ENCODE measurements at places on chromosomes 13 and 19.
A peak's percentile ranks its signal among the peaks of the same experiment; 100 is the strongest.

DNA sequence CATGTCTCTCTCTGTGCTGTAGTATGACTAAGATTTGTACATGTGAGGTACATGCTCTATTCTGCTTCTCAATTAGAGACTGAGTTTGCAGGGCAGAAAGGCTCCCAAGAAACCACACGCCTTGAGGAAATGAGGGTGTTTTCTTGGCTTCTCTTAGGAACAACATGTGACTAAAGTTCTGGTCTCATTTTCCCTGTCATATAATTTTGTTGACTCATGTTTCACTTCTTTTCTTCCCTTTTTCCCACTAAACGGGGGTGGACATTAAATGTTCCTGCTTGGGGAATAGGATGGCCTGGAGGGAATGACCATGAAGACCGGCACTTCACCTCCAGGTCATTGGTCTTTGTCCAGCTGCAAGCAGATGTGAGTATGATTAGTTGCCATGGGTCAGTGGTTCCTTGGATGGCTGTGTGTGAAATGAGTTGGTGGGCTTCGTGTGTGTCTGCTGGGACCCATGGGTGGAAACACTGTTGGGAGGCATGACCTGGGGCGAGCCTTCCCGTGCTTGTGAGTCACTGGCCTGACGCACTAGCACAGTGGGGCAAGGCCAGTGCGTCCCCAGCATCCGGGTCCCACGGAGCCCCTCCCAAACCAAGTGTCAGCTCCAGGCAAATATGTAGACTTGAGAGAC, 56.6 kb downstream of the COL4A1 start:
- DNase-seq, result no peak

GRCh38 chr19:5949792-5950305, 28.1 kb downstream of the RANBP3 start:
- DNase-seq, result no peak

GRCh38 chr13:65461590-65461989, 1768.5 kb downstream of the PCDH9 start:
- DNase-seq, result no peak

DNA sequence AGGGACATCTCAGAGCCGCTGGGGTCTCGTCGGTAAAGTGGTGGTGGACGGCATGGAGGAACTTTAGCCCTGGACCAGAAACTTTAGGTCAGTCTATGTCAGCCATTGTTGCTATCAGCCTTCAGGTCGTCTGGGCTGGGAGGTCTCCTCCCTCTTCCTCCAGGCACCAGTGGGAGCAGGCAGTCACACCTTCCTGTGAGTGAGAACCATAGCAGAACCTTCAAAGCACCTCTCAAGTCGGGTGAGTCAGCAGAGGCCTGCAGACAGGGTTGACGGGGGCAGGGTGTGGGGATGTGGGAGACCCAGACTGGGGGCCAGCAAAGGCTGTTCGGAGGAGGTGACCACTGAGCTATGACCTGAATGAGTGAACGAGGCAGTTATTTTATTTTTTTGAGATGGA, 15.4 kb upstream of the SBNO2 start:
- no peak for DNase-seq

- peak; percentile 31 for DNase-seq
Observed at GRCh38 chr19:50486823-50487515, 10.3 kb upstream of the GARIN5A start.

GRCh38 chr13:52359534-52359933, 46.4 kb downstream of the THSD1 start:
- DNase-seq, result no peak

GRCh38 chr13:40438022-40438680, 228.3 kb downstream of the FOXO1 start:
- DNase-seq, result no peak

- DNase-seq, result no peak
Observed at GRCh38 chr13:91195789-91196188, 151.7 kb upstream of the MIR17HG start.

DNA sequence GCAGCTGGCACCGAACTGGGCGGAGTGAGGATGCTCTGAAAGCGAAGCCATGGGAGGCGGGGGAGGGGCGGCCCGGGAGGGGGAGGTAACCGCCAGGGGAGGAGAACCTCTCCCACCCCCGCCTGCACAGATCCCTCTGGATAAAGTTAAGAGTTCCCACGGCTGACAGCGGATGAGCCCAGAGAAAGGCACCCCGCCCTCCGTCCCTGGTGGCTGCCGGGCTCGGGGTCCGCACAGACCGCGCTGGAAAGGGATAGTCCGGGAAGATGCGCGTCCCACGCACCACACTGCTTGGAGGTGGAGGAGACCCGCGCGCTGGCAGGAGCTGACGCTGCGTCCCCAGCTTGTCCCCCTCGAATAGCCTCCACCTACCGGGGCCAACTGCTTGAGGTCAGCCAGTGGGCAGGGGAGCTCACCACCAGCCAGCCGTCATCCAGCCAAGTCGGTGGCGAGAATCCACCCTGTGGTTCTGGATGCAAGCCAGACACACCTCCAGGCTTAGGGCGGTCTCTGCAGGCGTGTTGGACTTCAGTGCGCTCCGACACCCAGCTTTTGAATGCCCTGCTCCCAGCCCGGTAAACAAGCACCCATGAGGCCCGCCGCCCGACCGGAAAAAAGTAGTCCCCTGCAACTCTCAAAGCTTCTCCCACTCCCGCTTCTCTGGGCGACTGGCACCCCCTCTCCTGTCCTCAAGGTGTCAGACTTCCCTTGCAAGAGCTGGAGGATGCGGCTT, at the start of gene TRPC4:
Gene TRPC4, minus strand, starts transcription at position 17 of the 733 bp plus-strand sequence. CDS start 86,439 bp downstream, outside the sequence.
- DNase-seq, result peak; percentile 53

- peak; percentile 4 for DNase-seq
Observed at GRCh38 chr13:111152844-111153243, 37.7 kb downstream of the ARHGEF7 start.

- no peak for DNase-seq
Observed at GRCh38 chr13:25227690-25228089, 55.6 kb upstream of the AMER2 start.

- no peak for DNase-seq
Observed at GRCh38 chr13:52780092-52780491, 40.5 kb upstream of the CNMD start.

- DNase-seq, result peak; percentile 2
Observed at GRCh38 chr13:48078251-48078656, 16.6 kb downstream of the MED4 start.

DNA sequence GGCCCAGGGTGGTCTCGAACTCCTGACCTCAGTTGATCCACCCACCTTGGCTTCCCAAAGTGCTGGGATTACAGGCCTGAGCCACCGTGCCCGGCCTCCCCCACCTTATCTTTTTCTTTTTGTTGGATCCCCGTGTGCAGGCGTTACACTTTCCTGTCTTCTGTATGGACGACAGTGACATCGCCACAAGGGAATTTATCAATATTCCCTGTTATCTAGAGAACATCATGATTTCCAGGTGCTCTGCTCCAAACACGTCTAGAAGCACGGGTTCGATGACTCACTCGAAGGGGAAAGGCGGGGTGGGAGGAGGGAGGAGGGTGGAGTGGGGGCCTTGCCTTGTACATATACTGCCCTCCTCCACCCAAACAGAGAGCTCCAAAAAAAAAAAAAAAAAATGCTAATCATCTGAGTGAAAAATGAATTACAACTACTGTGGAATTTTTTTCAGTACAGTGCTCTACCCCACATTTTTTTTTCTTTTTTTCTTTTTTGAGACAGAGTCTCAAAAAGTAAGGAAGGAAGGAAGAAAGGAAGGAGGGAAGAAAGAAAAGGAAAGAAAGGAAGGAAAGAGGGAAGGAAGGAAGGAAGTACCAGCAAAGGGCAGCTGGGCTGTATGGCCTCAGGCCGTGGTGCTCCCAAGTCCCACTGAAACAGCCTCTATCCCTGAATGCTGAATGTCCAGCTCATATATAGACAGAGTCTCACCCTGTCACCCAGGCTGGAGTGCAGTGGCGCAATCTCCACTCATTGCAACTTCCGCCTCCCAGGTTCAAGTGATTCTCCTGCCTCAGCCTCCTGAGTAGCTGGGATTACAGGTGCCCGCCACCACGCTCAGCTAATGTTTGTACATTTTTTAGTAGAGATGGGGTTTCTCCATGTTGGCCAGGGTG, 36.8 kb downstream of the INSR start:
- peak; percentile 84 for DNase-seq

DNA sequence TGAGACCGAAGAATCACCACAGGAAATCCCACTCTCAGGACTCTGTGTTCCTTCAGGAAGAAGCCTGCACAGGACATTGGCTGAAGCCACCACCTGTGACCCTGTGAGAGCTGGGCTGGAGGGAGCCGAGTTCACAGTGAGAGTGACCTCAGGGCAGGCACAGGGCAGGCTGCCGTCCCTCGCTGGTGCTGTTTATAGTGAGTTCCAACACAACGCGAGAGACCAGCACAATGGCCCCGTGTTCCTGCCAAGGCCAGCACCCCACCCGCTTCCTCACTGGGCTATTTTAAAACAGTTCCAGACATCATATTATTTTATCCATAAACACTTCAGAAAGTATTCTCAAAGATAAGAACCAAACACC, 18.4 kb upstream of the GAS6 start:
- DNase-seq, result no peak

DNA sequence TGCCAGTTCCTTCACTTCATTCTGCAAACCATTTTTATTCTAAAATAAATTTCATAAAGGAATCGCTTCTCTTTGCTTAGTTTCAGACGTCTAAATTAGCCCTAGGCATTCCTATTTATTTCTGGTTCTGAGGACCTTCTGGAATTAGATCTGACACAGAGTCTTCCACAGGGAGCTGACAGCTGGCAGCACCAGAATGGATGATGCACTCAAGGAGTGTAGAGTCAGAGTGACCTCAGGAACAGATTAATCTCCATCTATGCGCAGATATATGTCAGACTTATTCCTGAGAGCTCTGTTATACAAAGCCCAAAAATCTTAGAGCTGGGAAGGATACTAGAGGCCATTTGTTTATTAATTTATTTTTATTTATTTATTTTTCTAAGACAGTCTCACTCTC, 450.8 kb downstream of the HS6ST3 start:
- DNase-seq, result no peak

DNA sequence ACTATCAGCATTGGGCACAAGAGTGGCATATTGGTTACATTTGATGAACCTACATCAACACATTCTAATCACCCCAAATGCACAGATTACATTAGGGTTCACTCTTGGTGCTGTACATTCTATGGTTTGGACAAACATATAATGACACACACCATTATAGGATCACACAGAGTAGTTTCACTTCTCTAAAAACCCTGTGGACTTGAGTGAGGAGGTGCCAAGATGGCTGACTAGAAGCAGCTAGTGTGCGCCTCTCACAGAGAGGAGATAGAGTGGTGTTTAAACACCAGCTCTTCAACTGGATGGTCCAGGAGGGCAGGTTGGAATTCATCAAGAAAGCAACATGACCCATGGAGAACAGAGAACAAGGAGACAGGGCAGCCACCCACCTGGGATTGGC, 265.6 kb downstream of the TDRD3 start:
- no peak for DNase-seq

DNA sequence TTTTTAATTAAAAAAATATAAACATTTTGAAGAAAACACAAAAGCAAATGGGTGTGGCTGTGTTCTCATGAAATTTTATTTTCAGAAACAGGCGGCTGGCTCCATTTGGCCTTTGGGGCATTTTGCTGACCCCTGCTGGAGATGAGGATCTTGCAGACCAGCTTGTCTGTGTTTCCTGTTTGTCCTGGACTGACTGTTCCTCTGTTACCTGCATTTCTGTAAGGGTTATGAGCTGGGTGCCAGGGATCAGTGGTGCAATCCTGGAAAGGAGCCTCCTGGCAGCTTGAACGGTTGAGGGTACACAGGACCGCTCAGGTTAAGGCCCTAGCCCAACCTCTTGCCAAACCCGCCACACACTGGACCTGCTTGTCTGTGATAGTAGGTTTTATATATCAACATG, 49.9 kb downstream of the ZNF787 start:
- no peak for DNase-seq

- DNase-seq, result no peak
Observed at GRCh38 chr13:78020861-78021260, 102.2 kb upstream of the EDNRB start.

GRCh38 chr19:10625762-10626138, 397 bp downstream of the SLC44A2 start:
- no peak for DNase-seq

GRCh38 chr19:1864480-1865171, 1.2 kb upstream of the KLF16 start:
- DNase-seq, result no peak

- no peak for DNase-seq
Observed at GRCh38 chr13:97179501-97179900, 42.6 kb upstream of the MBNL2 start.

- DNase-seq, result no peak
Observed at GRCh38 chr13:112743451-112744167, 53.8 kb downstream of the ATP11A start.

GRCh38 chr13:26951581-26952177, 191.1 kb upstream of the GPR12 start:
- DNase-seq, result no peak

- DNase-seq, result no peak
Observed at GRCh38 chr13:100674572-100674871, at the start of gene TMTC4. TSS of gene TMTC4 (minus strand) at chr13:100674795. CDS start at chr13:100670362, 4,433 bp downstream.

- no peak for DNase-seq
Observed at GRCh38 chr19:56933014-56933705, 92.6 kb upstream of the PEG3 start.

DNA sequence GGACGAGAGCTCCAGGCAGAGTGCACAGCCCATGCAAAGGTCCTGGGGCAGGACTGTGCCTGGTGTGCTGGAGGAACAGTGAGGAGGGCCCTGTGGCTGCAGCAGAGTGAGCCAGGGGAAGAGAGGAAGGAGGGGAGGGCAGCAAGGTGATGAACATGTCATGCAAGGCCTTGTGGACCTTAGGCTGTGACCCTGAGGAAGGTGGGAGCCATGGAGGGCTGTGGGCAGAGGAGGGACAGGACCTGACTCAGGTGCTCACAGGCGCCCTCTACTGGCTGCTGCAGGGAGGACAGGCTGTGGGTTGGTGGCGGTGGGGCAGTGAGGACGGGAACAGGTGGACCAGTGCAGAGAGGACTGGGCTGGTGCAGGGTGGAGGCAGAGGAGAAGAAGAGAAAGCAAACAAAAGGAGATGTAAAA, 170.3 kb downstream of the PTPRS start:
- no peak for DNase-seq

DNA sequence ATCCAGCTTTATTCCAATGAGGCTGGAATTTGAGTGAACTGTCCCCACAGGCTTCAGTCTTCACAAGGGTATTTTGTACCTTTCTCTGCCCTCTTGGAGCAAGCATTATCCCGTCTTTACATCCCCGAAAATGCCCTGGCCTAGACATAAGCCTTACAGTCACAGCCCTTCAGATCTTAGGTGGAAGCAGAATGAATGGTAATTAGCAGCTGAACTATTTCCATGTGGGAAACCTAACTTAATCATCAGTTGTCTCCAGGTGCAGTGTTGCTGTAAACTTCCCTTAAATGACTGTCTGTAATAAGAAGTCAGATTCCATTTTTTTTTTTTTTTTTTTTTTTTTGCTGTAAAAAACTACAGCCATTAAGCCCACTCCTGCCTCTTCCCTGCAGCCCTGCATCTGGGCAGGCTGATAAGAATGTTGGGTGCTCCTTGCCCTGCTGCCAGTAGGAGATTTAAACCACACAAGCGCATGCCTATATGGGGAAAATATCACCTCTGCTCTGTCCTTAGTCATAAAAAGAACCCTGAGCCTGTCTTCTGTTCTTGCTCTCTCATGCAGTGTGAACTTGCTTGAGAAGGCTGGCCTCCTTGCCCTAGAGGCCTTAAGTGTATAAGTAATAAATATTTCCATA, 426.8 kb upstream of the SLITRK5 start:
- DNase-seq, result no peak

GRCh38 chr13:24176351-24177101, 16.0 kb downstream of the SPATA13 start:
- DNase-seq, result no peak

GRCh38 chr13:105047676-105048295, 1487.7 kb downstream of the EFNB2 start:
- DNase-seq, result no peak
